ENCODE measurements at places on chromosomes 2 and 18.
A peak's percentile ranks its signal among the peaks of the same experiment; 100 is the strongest.

DNA sequence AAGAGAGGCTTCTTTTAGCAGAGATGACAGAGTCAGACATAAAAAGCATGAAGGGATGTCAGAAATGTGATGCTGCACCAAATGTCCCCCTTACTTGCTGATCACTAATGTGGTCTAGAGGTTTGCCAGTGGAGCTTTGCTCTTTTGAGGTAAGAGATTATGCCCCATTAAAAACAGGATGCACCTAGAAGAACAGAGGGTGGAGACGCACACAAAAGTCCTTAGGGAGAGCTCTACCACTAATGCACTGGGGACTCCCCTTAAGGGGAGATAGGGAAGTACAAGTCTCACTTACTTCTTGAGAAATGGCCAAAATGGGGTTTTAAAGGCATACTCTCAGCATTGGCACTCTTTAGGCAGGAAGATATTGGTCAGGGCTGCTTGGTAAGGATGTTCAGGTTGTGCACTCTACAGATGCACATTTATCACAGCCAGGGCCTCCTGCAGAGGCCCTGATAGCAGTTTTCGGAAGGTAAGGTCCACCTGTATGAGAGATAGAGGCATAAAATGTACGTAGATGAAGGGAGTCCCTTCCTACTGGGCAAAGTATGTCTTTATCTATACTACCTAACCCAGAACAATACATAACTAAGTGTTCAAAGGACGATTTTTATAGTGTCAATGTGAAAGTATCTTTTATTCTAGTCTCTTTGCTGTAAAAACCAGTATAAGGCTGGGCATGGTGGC lies 17.0 kb upstream of the SCYGR1 start:
- DNase-seq, result no peak

GRCh38 chr2:118645876-118646275 lies 201.6 kb downstream of the EN1 start:
- DNase-seq, result no peak

DNA sequence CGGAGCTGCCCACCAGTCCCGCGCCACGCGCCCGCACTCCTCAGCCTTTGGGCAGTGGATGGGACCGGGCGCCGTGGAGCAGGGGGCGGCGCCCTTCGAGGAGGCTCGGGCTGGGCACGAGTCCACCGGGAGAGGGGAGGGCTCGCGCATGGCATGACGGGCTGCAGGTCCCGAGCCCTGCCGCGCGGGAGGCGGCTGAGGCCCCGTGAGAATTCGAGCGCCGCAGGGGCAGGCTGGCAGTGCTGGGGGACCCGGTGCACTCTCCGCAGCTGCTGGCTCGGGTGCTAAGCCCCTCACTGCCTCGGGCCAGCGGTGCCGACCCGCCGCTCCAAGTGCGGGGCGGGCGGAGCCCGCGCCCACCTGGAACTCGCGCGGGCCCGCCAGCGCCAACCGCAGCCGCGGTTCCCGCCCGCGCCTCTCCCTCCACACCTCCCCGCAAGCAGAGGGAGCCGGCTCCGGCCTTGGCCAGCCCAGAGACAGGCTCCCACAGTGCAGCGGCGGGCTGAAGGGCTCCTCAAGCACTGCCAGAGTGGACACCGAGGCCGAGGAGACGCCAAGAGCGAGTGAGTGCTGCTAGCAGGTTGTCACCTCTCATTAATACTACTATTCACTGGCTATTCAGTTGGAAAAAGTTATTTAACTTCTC lies 3.6 kb upstream of the TTC21B start:
- DNase-seq, result no peak

DNA sequence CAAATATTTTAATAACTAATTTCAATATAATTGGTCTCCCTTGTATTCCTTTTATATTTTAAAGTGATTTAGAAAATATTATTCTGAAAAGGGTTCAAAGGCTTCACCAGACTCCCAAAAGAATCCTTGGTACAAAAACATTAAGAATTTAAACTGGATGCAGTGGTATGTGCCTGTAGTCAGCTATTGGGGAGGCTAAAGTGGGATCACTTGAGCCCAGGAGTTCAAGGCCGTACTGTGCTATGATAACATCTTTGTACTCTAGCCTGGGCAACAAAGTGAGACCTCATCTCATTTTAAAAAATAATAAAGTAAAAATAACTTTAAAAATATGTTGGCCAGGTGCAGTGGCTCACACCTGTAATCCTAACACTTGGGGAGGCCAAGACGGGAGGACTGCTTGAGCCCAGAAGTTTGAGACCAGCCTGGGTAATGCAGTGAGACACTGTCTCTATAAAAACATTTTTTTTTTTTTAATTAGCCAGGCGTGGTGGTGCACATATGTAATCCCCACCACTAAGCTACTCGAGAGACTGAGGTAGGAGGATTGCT lies 14.7 kb downstream of the NCL start:
- DNase-seq, result no peak

GRCh38 chr2:134014196-134014960 lies 239.5 kb upstream of the MGAT5 start:
- DNase-seq, result no peak

GRCh38 chr2:224195925-224196571 lies 157.0 kb upstream of the SERPINE2 start:
- no peak for DNase-seq

DNA sequence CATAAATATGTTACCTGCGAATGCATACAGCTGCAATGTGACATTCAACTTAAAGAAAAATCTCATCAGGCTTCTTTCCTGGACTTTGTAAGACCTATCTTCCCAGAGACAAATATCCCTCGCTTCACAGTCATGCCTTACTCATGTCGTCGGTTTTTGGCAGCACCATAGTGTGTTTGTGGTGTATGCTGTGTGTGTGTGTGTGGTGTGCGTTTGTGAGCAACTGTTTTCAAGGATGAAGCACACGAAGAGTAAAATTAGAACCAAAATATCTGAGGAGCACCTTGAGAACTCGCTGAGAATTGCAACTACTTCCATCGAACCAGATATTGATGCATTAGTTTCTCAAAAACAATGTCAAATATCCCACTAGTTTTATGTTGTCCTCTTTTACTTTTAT lies 56.9 kb downstream of the ASB1 start:
- no peak for DNase-seq

DNA sequence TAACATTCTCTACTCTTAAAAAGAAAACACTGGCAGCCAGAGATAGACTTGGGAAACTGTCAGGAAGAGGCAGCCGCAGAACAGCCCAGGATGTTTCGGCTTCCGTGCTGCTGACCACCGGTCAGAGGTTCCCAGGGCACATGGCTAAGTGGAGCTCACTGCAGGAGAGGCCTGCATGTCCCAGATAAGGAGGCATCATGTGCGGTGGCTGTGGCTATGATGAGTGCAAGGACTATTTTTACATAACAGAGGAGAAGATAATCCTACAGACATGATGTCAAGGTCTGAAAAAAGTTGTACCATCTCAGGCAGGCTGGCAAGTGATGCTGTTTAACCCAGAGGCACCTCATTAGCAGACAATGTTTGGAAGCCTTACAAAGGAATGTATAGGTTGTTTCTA lies 252.3 kb downstream of the CYRIA start:
- DNase-seq, result no peak

- peak; percentile 18 for DNase-seq
These were observed 56.3 kb downstream of the PHLPP1 start for GRCh38 chr18:62771494-62772270.

DNA sequence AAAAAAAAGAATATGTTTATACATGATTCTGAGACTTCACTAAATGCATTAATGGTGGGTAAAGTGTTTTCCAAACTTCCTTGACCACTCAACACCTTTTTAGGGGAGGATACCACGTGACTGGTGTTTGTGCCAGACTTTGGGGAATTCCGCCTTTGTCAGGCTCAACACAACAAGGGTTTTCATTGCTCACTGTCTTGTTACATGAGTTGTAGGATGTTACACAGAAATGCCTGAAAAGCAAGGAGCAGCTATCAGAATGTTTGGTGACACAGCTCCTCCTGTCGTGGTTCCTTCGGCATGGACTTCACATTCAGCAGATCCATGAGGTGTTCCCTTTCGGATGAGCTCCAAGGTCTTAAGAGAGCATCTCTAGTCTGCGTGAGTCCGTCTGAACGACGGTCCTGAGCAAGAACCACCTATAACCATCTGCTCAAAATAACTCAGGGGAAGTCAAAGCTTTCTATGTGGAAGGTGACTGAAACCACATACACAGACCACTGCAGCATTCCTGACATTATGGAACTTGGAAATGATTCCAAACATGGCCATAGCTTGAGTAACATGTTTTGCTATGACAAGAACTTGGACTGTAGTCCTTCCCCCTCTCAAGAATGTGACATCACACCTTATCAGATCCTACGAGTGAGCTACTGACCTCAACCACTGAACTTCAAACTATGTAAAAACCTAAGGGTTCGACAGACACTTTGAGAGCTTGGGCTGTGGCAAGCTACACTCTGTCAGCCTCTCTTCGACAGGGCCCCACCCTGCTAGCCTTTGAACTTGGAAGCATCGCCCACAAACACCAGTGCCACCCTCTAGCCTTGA lies 57.5 kb downstream of the MCFD2 start:
- DNase-seq, result no peak

- DNase-seq, result no peak
These were observed 4.9 kb downstream of the KIF1A start for GRCh38 chr2:240814946-240815760.

GRCh38 chr2:149077861-149078260 lies 39.4 kb downstream of the LYPD6B start:
- no peak for DNase-seq

GRCh38 chr2:234971496-234971895 lies 19.7 kb downstream of the SH3BP4 start:
- DNase-seq, result no peak

DNA sequence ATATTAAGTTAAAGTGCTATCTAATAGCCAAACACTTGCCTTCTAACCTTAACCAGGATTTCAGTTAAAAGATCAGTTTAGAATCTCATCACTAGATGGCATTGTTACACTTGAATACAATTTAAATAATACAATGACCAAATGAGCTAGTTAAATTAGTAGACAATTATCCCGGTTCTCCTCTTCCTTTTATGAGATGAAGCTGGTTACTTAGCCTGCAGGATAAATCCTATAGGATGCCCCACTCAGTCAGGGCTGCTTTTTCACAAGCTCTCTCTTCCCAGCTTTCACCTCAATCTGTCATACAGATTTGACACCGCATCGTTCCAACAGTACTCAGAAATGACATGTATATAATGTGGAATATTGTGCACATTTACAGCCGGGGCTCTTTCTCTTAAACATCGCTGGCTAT lies 678.8 kb downstream of the KCNJ3 start:
- no peak for DNase-seq

GRCh38 chr18:79479761-79480161 lies 84.0 kb downstream of the NFATC1 start:
- no peak for DNase-seq

DNA sequence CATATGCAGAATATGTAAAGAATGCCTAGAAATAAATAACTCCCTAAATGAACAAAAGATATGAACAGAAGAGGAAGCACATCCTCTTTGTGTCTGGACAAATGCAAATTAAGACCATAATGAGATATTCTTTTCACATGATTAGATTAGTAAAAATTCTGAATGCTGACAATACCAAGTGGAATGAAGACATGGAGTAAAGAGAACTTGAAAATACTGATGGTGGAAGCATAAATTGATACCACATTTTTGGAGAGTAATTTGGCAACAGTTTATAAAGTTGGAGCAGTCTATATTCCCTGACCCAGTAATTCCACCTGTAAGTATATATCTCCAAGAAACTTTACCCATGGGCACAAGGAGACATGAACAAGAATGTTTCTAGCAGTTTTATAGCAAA lies 130.0 kb downstream of the CAPN13 start:
- no peak for DNase-seq

DNA sequence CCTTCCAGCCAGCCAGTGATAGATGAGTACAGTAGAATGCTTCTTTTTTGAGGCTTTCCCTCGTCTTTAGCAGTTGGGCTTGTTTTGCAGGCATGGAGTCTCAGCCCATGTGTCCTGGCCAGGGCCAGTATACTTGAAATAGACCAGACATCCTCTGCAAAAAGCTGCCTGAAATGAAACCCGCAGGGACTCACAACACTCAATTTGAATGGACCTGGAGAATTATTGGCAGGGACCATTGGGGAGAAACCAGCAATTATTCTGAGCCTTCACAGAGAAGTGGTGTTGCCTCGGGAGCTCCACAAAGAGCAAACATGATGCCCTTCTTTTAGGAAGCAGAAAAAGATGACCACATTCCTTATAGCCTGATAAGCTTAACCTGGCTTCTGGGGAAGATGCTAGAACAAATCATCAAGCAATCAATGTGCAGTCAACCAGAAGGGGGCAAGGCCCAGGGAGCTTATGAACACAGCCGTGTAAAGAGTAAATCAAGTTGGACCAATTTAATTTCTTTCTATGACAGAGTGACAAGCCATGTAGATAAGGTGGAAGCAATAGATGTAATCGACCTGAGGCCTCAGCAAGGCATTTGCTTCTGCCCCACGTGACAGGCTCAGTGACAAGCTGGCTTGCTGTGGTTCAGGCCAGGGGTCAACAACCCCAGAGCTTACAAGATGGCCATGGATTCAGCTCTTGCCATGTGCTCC lies 42.1 kb downstream of the BOD1L2 start:
- no peak for DNase-seq
